ENCODE measurements at places on chromosomes 3 and 15.

GRCh38 chr3:140505213-140505612 lies 172.7 kb upstream of the TRIM42 start:
- no peak for DNase-seq

DNA sequence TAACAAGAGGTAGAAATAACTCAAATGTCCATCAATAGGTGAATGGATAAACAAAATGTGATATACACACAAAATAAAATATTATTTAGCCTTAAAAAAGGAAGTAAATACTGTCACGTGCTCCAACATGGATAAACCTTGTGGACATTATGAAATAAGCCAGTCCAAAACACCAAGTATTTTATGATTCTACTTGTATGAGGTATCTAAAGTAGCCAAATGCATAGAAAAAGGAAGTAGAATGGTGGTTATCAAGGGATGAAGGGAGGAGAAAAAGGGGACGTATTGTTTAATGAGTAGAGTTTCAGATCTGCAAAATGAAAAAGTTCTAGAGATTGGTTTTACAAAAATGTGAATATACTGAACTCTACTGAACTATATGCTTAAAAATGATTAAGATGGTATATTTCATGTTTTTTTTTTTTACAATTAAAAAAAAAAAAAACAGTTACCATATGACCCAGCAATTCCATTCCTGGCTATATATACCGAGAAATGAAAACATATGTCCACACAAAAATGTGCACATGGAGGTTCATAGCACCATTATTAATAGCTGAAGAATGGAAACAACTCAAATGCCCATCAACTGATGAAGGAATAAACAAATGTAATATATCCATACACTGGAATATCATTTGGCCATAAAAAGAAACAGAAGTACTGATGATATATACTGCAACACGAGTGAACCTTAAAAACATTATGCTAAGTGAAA lies 29.1 kb upstream of the MAP6D1 start:
- DNase-seq: no peak

DNA sequence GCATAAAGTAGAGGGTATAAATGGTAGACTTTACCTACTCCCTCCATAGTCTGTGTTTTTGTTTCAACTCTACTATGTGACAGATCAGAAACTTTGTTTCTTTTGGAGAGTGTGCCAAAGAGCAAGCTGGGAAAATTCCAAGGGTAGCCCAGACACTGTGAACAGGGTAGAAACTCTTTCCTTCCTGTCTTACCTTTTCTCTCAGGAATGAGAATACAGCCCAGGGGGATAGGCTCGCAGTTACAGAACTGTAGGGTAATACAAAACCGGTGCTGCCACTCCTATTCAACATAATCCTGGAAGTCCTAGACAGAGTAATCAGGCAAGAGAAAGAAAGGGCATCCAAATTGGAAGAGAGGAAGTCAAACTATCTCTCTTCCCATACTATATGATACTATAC lies 256.3 kb downstream of the CPNE4 start:
- no peak for DNase-seq

DNA sequence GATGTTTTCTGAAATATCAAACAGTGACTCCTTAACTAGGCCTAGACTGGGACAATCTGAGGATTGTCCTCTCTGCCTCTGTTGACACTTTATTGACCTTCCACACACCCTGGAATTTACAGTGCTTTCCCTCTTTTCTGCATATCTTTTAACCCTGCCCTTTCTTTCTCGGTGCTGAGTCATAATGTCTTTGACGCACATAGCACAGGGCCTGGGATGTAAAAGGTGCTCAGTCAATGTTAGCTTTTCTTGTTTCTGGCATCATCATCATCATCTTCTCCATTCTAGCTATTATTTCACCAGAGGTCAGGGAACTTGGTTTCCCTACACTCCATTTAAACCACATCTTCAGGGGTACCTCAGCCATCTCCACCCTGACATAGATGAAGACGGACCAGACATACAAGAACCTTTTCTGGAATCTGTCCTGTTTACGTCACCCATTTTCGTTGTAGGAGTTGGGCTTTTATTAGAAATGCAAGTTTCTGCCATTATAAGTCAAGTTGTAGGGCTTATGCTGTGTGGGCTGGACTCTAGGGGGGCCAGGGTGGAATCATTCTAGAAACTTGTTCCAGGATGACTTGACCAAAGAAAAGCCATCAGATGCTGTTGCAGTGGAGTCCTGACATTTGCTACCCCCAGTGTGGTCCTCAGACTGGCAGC lies 46.6 kb downstream of the ZBTB38 start:
- DNase-seq: no peak

- DNase-seq: peak; percentile 76
Observed at GRCh38 chr3:196073255-196073753, 8.6 kb downstream of the TFRC start.

- DNase-seq: no peak
Observed at GRCh38 chr15:29093696-29094343, 175.8 kb downstream of the NSMCE3 start.

- DNase-seq: no peak
Observed at GRCh38 chr3:133505813-133506212, 67.7 kb upstream of the CDV3 start.

DNA sequence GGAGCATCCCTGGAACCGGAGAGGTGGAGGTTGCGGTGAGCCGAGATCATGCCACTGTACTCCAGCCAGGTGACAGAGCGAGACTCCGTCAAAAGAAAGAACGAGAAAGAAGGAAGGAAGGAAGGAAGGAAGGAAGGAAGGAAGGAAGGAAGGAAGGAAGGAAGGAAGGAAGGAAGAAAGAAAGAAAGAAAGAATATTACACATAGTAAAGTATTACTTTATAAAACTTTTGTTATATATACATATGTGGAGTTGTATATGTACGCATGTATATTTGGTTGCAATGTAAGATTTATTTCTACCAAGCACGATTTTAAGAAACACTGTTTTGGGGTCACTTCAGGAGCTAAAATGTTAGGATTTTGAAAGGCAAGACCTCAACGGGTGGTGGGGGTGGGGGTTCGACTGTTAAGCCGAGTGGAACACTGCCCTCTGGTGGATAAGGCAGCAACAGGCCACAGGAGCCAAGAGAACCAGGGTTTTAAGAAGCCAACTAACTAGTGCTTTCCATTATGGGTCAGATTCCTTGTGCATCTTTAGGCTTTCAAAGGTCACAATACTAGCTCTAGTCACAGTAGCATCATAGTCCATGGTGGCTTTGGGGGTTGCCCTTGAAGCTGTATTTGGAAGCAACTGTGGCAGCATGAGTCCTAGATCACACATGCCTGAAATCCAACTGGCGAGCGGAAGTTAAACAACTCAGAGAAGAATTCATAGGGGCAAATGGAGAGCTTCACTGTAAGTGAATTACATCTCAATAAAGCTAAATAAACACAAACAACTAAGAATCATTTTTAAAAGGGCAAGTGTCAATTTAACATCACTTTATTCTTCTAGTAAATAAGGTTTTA lies 22.5 kb downstream of the GLB1 start:
- peak; percentile 75 for DNase-seq

GRCh38 chr3:10565814-10566213 lies 60.4 kb upstream of the ATP2B2 start:
- no peak for DNase-seq

GRCh38 chr3:155407331-155407730 lies 113.8 kb upstream of the STRIT1 start:
- no peak for DNase-seq

DNA sequence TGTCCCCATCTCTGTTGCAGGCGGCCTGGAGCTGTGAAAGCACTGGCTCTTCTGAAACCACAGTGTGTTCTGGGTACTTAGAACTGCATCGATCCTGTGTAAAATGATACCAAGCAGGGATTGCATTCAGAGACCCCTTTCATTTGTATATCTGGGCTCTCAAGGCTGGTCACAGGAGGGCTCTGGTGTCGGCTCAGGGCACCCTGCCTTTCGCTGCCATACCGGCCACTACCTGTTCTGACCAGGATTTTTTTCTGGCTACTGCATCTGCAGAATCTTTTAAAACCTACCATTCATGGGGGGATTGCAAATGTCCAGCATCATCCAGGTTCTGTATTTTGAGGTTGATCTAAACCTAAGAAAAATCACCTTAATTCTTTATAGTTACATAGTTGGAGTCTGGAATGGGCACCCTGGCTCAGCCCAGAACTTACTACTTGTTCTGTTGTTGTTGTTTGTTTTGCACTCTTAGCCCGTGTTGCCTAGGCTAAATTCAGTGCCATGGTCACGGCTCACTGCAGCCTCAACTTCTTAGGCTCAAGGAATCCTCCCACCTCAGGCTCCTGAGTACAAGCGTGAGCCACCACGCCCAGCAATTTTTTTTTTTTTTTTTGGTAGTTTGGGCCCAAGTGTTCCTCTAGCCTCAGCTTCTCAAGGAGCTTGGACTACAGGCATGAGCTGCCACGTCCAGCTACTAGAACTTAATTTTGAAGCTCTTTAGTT lies 52.7 kb downstream of the TRIM71 start:
- DNase-seq: no peak

- DNase-seq: no peak
Observed at GRCh38 chr3:108494906-108495531, 15.4 kb downstream of the MYH15 start.

DNA sequence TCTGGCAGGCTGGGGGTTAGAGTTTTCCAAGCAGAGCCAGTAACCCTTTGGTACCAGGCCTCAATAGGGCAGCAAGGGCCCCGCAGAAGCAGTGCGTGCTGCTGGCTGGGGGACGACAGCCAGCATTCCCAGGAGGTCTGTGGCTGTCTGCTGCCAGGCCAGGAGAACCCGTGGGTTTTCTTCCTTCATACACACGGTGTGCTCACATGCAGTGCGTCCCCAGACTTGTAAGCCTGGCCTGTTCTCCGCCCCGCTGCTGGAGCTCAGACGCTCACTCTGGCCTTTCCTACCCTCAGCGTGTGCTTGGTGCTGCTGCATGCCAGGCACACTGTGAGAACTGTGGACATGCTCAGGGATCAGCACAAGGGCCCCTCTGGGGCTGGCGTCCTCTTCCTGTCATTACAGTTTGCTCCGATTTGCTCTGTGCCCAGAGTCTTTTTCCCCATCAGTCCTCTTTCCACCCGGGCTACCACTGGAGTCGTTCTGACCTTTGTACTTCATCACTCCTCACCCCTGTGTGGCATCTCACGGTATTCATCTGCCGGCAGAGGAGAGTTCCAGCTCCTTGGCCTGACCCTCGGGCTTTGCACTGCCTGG lies 149.5 kb downstream of the DNAJB8 start:
- no peak for DNase-seq

DNA sequence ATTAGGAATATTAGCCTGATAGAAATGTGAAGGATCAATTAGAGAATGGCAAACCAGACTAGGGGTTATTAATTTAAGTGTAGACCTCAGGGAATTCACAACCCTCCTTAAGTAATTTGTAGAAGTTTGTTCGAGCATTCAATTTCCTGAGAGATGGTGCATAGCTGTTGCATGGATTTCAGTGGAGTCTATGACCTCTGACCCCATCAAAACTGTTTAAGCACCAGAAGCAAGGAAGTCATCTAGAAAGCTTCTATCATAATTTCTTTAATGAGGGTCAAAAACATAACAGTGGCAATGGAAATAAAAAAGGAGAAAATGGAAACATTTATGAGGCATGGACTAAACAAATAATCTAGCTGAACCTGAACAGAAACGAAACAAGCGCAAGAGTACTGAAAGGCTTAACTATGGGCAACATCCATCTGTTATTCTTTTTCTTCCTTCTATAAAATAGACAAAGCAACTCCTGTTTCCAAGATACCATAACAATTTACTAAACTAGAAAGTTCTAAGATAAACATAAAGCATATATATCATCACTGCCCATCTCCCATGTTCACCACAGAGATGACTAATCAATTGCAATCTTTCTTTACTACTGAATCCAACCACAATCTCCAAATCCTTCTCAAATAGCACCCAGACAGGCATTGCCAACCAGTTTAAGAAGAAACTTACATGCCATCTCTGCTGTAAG lies 151.4 kb downstream of the THRB start:
- DNase-seq: no peak

- DNase-seq: no peak
Observed at GRCh38 chr15:56805466-56806147, 72.3 kb upstream of the ZNF280D start.

GRCh38 chr3:72768006-72768441 lies 80.2 kb downstream of the SHQ1 start:
- no peak for DNase-seq

GRCh38 chr3:42701371-42702065 lies 1.1 kb downstream of the HHATL start:
- peak; percentile 70 for DNase-seq

DNA sequence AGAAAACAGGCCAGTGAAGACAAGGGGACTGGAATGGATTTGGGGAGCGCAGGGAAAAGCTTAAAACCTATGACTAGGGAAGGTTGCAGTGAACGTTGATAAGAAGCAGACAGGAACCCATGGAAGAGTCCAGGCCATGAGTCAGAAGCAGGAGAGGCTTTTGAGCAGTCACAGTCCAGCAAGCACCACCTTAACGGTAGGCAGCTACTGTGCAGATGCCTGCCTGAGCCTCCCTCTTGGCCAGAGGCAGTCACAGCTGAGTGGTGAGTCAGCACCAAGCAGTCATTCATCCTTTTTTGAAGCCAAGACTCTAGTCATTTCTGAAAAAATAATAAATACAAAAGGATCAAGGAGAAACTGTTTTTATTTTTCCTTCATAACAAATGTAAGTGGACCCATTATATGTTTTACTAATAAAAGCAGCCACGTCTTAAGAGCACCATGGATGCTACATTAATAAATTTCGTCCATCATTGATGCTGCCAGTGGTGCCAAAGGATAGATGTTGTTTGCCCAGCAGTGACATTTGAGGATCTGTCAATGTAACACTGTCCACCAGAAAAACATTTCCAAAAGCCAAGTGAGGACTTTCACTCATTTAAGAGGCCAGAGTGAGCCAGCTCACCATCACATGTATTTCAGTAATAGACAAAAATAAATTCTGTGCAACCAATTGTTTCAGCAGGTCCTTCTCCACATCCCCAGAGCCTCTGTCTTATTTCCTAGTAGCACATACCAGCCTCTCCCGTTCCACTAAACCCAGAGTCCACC lies 42.1 kb upstream of the ACTC1 start:
- DNase-seq: no peak

GRCh38 chr15:49589030-49589429 lies 31.6 kb downstream of the FAM227B start:
- DNase-seq: no peak

DNA sequence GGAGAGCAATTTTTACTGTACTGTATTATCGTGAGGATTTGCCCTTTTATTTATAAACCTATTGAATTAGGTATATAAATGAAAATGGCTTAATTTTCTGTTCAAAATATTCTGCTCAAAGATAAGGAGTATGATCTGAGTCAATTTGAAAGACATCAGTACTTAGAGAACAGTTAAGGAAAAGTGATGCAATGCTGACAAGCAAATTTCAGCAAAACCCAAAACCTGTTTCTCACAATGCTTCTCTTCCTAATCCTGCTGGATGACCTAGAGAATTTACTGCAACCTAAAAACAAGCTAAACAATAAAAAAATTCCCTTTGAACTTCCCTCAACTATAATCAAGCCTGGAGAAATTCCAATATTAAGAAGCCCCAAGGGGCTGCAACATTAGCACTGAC lies 82.7 kb downstream of the RFX7 start:
- DNase-seq: no peak

DNA sequence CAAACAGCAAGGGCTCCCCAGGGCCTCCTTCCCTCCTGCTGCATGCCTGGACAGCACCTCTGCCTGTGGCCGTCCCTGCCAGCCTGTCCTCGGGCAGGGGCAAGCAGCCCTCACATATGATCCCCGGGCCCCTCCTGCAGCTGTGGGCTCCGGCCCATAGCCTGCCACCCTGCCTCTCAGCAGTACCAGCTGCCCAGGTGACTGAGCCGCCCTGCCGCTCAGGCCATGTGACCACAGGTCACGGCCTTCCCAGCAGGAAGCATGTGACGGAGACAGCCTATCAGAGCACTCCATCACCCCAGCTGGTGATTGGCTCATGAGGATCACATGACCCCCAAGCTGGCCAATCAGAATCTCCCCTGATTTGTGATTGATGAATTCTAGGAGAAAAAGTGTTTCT lies 23.9 kb downstream of the ALDH1L1 start:
- DNase-seq: no peak
